ENCODE measurements at places on chromosomes 3 and 15. TPM values are rescaled to one million over a fixed set of nuclear protein-coding genes. Genes with fewer than 3 reads are reported as not detected.

SEMA5B gene
- 28.1 TPM for polyA plus RNA-seq

- DNase-seq: no peak
Measured at GRCh38 chr3:109643590-109643989, 306.2 kb upstream of the DPPA4 start.

- DNase-seq: no peak
Measured at GRCh38 chr15:41795996-41796856, 21.9 kb downstream of the MAPKBP1 start.

DNA sequence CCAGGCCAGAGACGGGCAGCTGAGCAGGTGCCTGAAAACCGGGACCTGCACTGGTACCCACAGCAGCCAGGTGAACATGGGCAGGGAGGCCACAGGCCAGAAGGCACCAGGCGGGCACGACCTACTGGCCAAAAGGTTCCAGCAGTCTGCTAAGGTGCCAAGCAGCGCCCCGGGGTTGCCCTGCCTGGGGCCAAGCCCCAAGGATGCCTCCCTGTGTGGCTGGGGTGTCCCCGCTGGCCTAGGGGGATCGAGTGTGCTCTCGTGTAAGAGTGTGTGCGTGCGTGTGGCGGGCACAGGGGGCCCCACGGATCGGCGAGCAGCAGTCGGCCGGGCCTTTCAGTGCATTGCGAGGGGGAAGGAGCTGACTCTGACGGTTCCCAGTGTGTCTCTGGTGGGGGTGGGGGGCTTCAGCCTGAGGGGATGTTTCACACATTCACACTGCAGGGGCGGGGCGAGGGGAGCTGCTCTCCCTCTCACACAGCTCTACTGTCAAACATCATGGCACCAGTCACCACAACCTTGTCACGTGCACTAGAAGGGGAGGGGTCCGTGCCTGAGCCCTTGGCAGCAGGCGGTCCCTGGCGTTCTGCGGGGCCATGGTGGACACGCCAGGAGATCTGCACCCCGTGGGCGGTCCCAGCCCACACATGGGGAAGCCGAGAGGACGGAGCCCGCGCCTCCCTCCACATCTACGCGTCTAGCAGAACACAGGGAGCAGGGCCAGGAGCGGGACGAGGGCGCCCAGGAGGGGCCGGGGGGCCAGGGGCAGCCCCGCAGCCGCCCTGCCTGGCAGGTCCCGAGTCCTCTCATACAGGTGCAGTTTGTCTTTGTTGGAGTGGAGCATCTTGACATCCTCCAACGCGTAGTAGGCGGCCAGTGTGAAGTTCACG, 44.5 kb downstream of the RGMA start:
- DNase-seq: no peak

GRCh38 chr15:31098953-31099740, 2.4 kb downstream of the TRPM1 start:
- no peak for DNase-seq

- no peak for DNase-seq
Measured at GRCh38 chr3:70180664-70181063, 131.8 kb downstream of the MDFIC2 start.

DNA sequence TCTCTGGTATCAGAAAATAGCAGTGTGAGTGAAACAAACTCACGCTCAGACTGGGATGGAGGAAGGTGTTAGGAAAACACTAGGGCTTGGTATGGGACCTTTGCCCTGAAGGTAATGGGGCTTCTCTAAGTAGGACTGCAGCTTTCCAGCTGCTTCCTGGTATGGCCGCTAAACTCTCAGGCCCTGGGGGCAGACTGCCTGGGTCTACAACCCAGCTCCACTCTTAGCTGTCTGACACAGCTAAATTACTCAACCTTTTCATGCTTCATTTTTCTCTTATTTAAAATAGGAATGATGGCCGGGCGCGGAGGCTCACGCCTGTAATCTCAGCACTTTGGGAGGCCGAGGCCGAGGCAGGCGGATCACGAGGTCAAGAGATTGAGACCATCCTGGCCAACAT, 5.2 kb upstream of the YEATS2 start:
- DNase-seq: no peak

FETUB gene
- polyA plus RNA-seq: 0.28 TPM

DNA sequence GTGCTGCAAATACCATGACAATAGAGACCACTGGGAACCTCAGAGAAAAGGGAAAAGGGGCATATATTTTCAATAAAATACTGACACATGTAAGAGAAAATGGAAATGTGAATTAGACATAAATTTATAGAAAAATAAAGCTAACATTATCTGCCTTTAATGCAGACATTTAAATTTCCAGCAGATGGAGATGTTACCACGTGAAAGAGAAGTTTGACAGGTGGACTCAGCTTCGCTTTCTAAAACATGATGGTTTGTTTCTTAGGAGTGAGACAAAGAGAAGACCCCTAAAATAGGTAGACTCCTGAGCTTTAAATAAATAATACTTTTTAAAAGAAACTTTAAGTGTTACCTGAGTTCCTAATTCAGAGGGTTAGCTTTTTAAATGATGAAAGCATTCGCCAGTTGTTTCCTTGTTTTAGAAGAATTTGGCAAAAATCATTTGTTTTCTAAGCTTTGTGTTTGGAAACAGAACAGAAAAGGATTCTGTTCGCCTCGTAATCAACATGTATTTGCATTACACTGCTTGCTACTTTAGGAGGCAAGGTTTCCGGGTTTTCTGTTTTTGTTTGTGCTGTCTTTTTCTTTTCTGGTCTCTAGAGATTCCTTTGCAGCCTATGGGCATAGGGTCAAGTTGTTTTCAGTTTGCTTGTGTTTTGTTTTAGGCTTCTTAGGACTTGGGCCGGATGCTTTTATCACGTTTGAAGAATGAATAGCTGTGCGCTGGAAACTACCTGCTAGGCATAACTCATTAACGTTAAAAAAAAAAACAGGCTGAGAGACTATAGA, 271.4 kb downstream of the THSD4 start:
- peak; percentile 50 for DNase-seq

GRCh38 chr3:58874248-58874741, 175.5 kb downstream of the CFAP20DC start:
- DNase-seq: no peak

GRCh38 chr3:197305854-197306253, 7.4 kb upstream of the DLG1 start:
- DNase-seq: no peak

- no peak for DNase-seq
Measured at GRCh38 chr3:119973018-119973646, 121.1 kb downstream of the GSK3B start.

GRCh38 chr3:82595530-82595929, 834.1 kb upstream of the GBE1 start:
- no peak for DNase-seq

GRCh38 chr15:94231723-94232468, 535 bp downstream of the MCTP2 start:
- DNase-seq: peak; percentile 18

- no peak for DNase-seq
Measured at GRCh38 chr3:129046037-129046731, 14.4 kb upstream of the GP9 start.

CD200 gene
- 41.6 TPM for polyA plus RNA-seq

DNA sequence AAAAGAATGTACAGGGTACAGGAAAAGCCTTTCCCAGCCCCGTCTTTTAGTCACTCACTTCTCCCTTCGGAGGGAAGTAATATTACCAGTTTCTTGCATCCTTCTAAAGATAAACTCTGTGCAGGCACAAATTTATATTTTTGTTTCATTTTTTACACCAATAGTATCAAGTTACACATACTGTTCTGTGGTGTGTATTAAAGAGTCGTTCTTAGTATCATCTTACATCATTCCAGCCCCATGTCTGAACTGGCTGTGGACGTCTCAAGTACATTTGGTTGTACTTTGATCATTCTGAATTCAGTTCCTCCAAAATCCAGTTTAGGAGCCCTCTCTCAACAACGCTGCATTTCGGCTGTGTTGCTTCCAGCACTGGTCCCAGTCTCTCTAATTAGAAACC, 68.7 kb downstream of the LMLN start:
- DNase-seq: no peak

- DNase-seq: no peak
Measured at GRCh38 chr3:31096661-31097395, 202.4 kb upstream of the GADL1 start.

CORO2B gene
- polyA plus RNA-seq: 23.0 TPM

- DNase-seq: no peak
Measured at GRCh38 chr3:178195824-178196223, 340.4 kb upstream of the KCNMB2 start.

- no peak for DNase-seq
Measured at GRCh38 chr3:185874119-185874518, 49.3 kb upstream of the IGF2BP2 start.

GRCh38 chr3:29077356-29077755, 203.5 kb upstream of the RBMS3 start:
- DNase-seq: no peak

DNA sequence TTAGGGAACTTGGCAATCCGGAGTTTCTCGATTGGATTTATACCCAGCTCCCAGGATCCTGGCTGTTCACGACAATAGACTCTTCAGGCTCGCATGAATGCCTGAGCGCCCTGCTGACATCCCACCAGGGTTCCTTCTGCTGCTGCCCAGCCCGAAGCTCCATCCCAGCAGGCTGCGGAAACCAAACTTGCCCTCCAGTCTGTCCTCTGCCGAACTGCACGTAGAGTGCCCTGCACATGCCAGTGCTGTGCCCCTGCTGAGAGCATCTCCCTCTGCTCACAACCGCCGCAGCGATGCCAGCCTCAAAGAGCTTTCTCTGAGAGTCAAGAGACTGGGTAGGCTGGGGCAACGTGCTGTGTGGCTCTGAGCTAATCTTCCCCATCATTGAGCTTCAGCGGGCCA, 6.9 kb downstream of the ADAMTS7 start:
- no peak for DNase-seq

DNA sequence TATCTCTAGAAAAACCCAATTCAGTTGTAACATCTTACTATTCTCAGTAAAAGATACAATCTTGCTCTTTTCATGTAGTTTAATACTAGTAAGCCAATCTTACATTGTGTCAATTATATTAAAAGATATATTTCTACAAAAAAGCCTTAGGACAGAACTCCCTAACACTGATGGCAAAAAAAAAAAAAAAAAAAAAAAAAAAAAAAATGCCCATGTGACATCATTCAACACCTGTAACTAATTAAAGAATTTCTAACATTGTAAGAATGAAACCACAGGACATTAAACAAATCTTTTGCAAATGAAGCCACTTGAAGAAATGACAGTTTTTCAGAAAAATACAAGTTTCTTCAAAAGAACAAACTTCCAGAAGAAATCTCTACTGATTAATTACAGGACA, 119.8 kb downstream of the SUCLG2 start:
- no peak for DNase-seq

- no peak for DNase-seq
Measured at GRCh38 chr3:17573396-17573795, 169.0 kb downstream of the TBC1D5 start.

GRCh38 chr15:67322481-67322880, 67.9 kb downstream of the IQCH start:
- no peak for DNase-seq

GRCh38 chr15:60905587-60905986, 323.5 kb downstream of the RORA start:
- DNase-seq: no peak

- DNase-seq: no peak
Measured at GRCh38 chr3:99862208-99862607, 44.5 kb downstream of the CMSS1 start.

IGF2BP2 gene
- 129 TPM for polyA plus RNA-seq

GP5 gene
- polyA plus RNA-seq: 0.40 TPM

ENTPD3 gene
- 2.9 TPM for polyA plus RNA-seq

GRCh38 chr15:36831904-36832287, 252.5 kb downstream of the CDIN1 start:
- DNase-seq: no peak

HRG gene
- polyA plus RNA-seq: 2.0 TPM

- no peak for DNase-seq
Measured at GRCh38 chr15:47129033-47129432, 588.3 kb upstream of the SEMA6D start.

- DNase-seq: no peak
Measured at GRCh38 chr3:148366743-148367410, 330.8 kb upstream of the AGTR1 start.
